ENCODE measurements at places on chromosomes 3 and 15.

DNA sequence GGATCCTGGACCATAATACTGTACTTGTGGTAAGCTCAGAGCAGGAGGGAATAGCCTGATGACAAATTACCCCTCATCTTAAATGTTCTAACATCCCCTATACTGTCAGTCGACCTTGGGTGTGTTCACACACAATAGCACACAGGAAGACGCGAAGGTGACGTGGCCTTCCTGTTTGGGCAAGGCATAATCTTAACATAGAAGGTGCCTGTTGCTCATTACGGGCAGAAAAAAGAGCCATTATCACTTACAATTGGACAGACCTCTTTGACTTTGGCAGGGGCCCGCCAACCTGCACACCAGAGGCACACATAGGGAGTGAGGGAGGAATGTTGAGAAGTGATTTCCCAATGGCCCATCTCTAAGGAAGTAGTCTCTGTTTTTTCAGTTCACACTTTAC, 144.2 kb downstream of the ANO10 start:
- peak; percentile 52 for DNase-seq

GRCh38 chr15:91561371-91562100, 292.0 kb upstream of the SLCO3A1 start:
- no peak for DNase-seq

DNA sequence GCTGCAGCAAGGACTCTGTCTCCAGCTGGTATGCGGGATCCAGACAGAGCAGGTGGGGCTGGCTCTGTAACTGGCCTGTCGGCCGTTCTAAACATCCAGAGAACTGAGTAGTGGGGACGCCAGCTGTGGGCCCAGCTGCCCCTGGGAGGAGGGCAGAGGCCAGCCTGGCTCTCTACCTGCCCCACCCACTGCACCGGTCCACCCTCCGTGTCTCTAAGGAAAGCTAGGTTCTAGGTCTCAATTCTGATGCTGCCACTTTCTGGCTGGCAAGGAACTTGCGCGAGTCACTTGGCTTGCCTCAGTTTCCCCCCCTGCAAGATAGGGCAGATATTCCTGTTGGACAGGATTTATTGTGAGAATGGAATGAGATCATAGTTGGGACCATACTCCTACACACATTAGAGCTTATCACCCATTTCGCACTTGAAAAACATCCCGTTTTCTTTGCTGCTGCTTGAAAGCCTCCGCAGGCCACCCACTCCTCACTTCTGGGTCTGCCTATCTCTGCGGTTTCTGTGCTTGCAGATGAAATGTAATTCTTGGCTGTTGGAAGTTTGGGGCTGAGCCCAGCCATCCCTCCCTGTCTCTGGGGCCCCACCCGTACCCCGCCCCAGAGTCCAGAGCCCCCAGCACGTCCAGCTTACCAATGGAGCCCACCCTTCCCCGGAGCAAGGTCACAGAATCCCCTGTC, 65.8 kb downstream of the IQSEC1 start:
- DNase-seq: no peak

GRCh38 chr15:73388256-73388781, 19.6 kb upstream of the HCN4 start:
- no peak for DNase-seq

GRCh38 chr3:46913644-46914043, 36.1 kb downstream of the PTH1R start:
- no peak for DNase-seq

GRCh38 chr3:174859114-174859735, at the start of gene NAALADL2:
Gene NAALADL2 (plus strand): TSS chr3:174859334.
- DNase-seq: no peak

DNA sequence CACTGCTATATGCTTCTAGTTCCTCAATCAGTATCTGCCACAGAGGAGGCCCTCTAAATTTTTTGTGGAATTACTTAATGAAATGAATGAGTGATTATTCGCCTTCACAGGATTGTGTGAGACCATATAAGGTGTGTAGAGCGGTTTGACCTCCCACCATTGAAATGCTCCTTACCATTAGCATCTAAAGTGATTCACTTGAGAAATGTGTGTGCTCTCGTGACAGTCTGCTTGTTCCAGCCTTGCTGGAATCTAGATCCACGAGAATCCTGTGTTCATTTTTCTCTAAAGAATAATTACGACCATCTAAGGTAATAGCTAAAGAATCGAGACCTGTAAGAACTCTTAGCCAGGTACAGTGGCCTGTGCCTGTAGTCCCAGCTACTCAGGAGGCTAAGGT, 126.9 kb downstream of the FNDC3B start:
- DNase-seq: no peak

GRCh38 chr3:150607267-150608065, 4.3 kb downstream of the SELENOT start:
- DNase-seq: no peak

DNA sequence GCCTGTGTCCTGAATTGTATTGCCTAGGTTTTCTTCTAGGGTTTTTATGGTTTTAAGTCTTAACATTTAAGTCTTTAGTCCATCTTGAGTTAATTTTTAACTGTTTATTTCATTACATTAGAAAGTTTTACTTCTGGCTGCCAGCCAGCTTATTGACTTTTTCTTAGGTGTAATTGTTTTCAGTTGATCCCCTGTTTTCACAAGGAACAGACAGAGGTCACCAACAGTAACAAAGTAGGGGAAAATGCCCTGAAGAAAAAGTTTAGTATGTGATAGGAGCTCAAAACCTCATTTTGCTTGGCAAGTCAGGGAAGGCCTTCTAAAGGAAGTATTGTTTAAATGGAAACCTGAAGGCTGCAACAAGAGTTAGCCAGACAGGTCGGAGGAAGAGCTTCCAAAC, 10.4 kb downstream of the WDR48 start:
- DNase-seq: no peak

DNA sequence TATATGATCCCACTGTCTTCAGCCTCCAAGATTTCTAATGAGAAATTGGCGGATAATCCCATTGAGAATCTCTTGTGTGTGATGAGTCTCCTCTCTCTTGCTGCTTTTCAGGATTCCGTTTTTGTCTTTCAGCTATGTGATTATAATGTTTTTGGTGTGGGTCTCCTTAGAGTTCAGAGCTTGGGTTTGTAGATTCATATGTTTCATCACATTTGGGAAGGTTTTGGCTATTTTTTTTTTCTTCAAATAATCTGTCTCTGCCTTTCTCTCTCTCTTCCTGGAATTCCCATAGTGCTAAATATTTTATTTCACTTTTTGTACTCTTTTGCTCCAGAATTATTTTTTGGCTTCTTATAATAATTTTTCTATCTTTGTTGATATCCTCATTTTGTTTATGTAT, 40.4 kb downstream of the SACM1L start:
- no peak for DNase-seq

GRCh38 chr3:125069452-125069851, 13.7 kb upstream of the HEG1 start:
- no peak for DNase-seq

DNA sequence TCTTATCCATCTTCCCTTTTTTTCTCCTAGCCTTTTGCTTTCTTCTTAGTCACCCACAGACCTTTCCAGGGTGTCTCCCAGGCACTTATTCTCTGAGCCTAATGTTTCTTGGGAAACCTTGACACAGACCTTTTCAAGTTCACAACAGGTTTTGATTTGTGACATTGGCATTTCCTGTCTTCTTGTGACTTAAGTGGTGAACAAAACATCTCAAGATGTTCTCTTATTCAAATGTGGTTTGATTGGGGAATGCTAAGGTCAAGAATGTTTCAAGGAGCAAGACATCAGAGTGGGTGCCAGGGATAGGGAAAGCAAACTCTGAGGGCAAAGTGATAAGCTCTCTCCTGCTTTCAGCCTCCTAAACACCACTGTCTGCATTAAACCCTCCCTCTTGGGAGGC, 68.2 kb upstream of the GSK3B start:
- DNase-seq: no peak

GRCh38 chr3:178658694-178659325, 122.6 kb downstream of the KCNMB2 start:
- no peak for DNase-seq

GRCh38 chr3:45677033-45677446, 12.2 kb upstream of the SACM1L start:
- peak; percentile 36 for DNase-seq

DNA sequence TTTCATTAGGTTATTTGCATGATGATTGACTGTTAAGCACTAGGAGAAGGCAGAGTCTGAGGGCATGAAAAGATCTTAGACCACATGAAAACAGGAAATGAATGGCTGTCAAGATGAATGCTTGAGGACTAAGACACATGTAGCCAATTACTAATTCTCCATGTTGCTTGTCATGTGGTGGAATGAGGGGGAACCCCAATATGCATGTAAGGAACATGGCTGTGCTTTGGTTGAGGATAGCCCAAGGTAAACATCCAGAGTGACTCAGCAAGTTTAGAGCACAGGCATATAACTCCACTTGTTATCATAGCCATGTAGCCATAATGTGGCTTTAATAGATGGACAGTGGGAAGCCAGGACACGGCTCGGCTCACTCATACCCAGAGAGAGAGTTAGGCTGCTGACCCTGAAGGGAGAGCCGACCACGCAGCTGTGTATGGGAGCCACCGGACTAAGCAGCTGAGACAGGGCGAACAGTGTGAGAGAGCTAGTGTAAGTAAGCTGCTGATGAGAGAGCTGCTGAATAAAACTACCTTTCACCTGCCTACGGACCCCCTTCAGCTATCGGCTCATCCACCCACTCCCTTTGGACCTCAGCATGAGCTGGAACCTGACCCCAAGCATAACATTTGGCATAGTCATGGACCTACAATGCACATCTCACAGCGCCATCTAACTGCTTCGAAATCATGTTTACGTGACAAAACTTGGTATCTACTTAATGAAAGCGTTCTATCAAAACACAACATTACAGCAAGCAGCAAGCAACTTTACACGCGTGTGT, 37.6 kb downstream of the ANO10 start:
- DNase-seq: no peak

DNA sequence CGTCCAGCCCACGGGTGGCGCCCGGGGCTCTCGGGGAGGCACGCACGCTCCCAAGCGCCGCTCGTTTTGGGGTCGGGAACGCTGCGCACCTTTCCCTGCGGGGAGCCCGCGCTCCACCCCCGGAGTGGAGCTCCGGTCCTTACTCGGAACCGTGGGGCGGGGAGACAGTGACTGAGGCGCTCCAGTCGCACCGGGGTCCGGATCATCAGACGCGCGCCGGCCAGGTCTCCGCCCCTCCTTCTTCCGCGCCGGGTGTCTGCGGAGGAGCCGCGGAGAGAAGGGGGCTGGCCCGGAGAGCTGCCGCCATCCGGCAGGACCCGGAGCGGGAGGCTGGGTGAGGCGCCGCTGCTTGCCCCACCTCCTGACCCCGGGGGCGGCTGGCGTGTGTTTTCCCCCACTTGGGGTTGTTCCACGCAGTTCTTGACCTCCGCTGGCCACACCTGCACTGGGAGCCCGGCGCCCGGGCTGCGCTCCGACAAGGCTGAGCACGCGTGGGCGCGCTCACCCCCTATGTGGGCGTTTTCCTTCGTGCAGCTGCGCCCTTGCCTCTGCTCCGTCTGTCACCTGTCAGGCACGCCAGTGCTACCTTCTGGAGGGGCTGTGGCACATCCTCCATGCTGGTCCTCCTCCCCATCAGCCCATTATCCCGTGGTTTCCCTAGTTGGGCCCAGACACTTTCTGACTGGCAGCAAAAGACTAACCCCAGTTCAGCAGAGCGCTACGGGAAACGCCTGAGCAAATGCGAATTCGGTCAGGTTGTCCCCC, at the start of gene MCF2L2:
MCF2L2 (minus strand) TSS at position 173 of the 765 bp plus-strand sequence. CDS start 642 bp downstream, outside the sequence.
- DNase-seq: peak; percentile 60

GRCh38 chr15:80310776-80311175, 58.8 kb upstream of the CTXND1 start:
- no peak for DNase-seq

- no peak for DNase-seq
These were observed 50.5 kb upstream of the LRRFIP2 start for GRCh38 chr3:37224879-37225278.

- no peak for DNase-seq
These were observed 223.8 kb downstream of the KLF13 start for GRCh38 chr15:31550211-31550977.

GRCh38 chr15:41125931-41126642, 10.0 kb upstream of the INO80 start:
- DNase-seq: no peak

DNA sequence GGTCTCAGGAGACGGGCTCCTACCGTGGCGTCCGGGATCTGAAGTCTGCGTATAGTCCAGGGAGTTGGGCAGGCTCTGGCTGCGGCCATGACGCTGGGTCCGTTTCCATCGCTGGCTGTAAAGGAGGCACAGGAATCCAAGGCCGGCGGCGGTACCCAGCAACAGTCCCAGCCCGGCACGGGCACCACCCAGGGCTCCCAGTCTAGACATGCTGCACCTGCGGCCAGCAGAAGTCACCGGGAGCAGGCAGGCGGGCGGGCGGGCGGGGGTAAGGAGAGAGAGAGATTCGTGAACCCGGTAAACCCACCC, 526 bp downstream of the RMDN3 start:
- DNase-seq: no peak

- no peak for DNase-seq
These were observed 322.2 kb upstream of the RBMS3 start for GRCh38 chr3:28958656-28959055.

DNA sequence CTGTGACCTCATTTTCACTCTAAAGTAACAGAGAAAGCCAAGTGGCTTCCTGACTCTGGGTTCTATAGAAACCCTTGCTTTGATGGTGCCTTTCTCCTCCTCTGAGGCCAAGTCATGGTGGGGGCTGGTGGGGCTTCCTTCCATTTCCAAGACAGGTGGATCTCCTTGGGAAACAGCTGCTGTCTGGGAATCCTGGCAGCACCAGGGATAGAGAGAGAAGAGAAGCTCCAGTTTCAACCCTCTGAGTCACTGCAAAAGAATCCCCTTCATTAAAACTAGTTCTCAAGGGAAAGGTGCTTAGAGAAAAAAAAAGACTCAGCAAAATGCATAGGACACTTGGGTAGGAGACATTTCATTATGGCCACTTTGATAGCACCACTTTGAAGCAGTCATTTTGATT, 614.4 kb downstream of the FHIT start:
- no peak for DNase-seq

DNA sequence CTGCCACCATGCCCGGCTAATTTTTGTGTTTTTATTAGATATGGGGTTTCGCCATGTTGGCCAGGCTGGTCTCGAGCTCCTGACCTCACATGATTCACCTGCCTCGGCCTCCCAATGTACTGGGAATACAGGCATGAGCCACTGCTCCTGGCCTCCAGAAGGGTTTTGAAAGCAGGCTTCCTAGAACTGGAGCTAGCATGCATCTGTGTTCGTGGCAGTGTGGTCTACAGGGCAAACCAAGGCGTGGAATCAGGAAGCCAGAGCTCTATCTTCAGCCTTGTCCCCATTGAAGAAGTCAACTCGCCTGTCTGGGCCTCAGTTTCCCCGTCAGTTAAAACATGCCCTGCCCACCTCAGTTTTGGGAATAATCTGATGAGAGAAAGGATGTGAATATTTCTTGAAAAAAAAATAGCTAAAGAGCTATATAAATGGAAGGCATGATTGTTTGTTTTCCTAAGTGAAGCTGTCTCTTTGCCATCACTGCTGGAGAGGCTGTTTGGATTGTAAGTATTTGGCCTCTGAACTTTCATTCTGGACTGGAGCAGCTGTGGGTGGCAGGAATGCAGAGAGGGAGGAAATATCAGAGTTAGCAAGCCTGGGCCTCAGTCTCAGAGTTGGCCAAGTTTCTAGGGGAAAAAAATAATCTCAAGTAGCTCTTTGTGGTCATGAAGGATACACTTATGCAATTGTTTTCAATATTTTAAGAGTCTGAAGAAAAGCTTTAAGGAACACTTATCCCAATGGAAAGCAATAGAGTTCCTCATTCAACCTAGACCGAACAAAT, 36.5 kb upstream of the UACA start:
- no peak for DNase-seq

- no peak for DNase-seq
These were observed 33.8 kb upstream of the TFRC start for GRCh38 chr3:196115678-196116083.

All from activated CD4-positive, alpha-beta T cell treated with anti-CD3 and anti-CD28 coated beads for 1 hour (primary cell).